ENCODE measurements at places on chromosomes 16 and 17.

DNA sequence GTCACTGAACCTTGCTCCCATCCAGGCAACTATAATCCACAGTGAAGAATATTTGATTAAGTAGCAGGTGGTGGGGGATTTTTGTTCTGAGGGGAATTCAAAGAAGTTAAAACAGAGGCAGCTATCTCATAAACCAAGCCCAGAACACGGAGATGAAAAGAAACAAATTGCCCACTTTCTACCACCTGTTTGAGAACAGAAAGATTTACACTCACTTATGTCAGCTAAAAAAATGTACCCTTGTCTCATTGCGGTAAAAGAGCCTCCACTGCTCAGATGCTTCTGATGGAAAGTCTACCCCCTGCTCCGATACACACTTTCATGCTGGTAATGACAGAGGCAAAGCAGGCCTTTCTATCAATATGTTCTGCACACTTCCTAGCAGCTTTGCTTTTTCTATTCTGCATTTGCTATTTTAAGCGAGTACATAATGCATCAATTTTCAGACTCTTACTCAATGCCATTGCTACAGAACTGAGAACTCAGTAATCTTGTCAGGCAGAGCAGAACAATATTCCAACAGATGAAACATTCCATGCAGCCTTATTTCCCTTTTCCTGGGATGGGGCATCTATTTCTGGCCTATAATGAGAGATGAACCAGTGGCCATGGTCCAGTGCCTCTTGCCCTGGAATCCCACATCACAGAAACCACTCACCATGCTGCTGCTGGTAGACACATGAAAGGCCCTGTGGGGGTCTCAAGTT lies 29.0 kb downstream of the CDK5R1 start:
- no peak for DNase-seq

DNA sequence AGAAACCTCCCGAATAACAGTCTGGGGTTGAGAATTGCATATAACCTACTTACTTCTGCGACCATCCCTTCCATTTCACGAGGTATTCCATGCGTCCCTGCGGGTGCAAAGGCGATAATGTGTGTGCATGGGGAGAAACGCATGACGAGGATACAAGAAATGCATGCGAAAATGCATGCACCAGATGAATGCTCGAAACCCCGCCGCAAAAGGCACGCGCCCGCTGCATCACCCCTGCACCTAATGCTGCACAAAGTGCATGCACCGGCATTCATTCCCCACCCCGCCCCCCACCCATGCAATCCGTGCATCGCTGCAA lies 474 bp downstream of the CBX8 start:
- DNase-seq, result no peak

DNA sequence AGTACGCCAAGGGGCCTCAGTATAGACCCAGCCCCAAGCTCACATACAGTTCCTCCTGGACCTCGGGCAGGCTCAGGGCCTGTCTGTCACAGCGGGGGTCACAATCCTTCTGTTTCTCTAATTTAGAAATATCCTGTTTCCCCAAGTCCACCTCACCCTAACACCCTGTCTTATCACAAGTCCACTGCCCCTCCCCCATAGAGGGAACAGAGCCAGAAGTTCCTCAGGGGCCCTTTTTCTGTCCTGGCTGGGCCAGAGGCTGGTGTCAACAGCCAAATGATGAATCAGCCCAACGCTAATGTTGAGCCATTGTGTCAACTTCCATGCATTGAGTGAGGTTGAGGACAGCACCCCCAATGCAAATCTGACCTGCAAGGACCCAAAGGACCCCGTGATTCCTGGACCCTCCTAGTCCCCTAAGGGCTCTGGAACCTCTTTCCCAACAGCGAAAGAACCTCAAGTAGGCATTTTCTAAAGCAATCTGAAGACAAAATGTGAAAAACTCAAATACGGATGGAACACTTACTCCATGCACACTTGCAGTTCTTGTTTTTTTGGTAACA lies 58.6 kb downstream of the PECAM1 start:
- no peak for DNase-seq

- DNase-seq, result no peak
Measured at GRCh38 chr17:64192589-64192988, 62.6 kb upstream of the ERN1 start.

GRCh38 chr16:69338557-69339288 lies 641 bp downstream of the COG8 start:
- no peak for DNase-seq

DNA sequence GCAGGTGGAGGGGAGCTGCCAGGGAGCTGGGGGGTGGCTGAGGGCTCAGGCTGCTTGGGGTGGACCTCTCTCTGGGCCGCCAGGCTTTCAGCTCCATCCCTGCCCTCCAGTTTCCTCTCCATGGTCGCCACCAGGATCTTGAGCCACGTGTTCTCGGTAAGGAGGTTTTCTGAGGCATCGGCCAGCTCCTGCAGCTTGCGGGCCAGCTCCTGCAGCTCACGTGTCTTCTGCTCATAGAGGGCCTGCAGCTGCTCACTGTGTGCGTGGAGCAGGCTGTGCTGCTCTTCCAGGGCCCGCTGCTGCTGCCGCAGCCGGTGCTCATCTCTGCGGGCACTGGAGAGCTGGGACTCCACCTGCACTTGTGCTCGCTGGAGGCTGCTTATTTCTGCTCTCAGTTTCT lies 11.0 kb downstream of the SNN start:
- no peak for DNase-seq

GRCh38 chr17:57566721-57567120 lies 178.4 kb downstream of the CCDC182 start:
- no peak for DNase-seq

DNA sequence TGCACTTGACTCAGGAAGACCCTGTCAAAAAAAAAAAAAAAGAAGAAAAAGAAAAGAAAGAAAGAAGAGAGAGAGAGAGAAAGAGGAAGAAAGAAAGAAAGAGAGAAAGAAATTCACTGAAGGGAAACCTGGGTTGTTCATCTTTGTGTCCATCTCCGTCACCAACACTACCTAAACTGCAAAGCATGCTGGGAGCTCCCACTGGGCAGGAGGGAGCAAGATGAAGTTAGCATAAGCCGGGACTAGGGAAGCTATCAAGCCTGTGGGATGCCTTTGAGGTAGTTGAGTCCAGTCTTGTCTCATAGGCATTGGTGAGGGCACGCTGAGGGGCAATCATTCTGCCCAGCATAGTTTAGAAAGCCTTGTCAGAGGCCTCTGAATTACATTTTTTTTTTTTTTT lies 7.6 kb upstream of the CBFB start:
- no peak for DNase-seq

GRCh38 chr16:5604770-5605169 lies 507.2 kb upstream of the EEF2KMT start:
- no peak for DNase-seq

DNA sequence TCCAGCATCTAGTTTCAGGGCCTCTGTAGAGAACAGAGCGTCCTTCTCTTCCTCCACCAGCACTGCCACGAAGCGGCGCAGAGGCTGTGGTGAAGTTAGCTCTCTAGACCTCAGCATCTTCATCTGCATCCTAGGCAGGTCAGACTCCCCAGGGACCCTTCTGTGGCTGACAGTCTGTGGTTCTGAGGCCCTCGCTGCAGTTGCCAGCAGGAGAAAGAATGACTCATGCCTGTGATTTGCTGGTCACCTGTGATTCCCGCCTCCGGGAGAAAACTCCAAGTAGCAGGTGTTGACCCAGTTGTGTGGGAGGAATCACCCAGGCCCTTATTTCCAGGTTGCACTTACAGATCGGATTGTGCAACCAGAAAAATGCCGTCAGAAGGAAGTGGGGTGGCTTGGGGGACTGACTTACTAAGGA lies 117.3 kb upstream of the CACNG5 start:
- peak; percentile 7 for DNase-seq

DNA sequence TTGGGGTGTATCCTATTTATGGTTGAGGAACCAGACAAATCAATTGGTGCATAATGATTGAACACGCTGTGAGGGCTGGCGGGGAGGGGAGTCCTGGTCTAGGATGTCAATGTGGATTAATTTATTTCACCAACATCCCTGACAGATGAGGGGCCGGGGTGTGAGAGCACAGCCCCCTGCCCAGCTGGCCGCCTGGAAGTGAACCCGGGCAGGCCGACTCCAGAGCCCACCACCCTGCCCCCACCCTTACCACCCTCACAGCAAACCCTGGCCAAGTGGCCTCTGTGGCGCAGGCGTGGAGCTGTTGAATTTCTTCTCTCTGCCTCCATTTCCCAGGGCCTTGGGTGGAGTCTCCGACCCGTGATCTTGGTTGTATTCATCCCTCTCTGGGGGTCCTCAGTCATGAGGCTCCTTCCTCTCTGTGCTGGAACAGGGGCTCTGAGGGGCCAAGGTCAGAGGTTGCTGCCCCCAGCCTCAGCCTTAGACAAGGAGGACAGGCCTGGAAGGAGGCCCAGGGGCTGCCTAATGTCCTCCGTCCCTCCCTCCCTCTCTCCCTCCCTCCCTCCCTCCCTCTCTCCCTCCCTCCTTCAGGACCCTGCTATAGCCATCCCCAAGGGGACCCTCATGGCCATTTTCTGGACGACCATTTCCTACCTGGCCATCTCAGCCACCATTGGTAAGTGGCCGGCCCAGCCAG lies 12.6 kb downstream of the SLC12A3 start:
- DNase-seq, result no peak

- no peak for DNase-seq
Measured at GRCh38 chr16:66662445-66663194, 33.9 kb downstream of the CMTM4 start.

- DNase-seq, result peak; percentile 71
Measured at GRCh38 chr16:48353565-48354163, 31.5 kb downstream of the SIAH1 start.

- no peak for DNase-seq
Measured at GRCh38 chr16:1950559-1950958, 3.9 kb downstream of the RPL3L start.

DNA sequence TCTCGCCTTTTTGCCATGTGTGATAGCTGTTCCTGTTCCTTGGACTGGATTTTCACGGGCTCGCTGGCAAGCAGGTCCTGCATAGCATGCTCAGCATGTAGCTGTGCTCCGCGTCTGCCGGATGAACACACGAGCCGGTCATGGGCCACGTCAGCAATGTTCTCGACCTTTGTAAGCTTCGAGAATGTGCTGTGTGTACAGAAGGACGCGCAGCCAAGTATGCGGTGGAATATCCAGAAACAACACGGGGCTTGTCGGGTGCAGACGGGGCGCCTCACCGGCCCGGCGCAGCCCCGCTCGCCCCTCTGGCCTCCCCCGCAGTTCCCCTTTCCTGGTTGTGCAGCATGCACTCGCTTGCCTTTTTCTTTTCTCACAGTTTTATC lies 42.2 kb downstream of the RPTOR start:
- no peak for DNase-seq

DNA sequence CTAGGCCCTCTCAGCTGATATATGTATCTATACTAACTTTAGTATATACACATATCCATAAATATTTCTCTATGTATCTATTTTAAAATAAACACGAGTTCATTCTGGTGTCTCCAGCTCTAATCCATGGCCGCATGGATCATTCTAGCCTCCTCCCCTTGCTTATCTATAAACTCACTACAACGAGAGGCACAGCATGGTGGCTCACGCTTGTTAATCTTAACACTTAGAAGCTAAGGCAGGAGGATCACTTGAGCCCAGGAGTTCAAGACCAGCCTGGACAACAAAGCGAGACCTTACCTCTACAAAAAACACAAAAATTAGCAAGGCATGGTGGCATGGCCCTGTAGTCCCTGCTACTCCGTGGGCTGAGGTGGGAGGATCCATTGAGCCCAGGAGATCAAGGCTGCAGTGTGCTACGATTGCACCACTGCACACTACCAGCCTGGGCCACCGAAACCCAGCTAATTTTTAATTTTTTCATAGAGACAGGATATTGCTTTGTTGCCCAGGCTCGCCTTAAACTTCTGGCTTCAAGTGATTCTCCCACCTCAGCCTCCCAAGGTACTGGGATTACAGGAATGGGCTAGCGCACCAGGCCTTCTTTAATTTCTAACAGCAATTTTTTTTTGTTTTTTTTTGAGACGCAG lies 3.9 kb upstream of the ZNF207 start:
- DNase-seq, result no peak

DNA sequence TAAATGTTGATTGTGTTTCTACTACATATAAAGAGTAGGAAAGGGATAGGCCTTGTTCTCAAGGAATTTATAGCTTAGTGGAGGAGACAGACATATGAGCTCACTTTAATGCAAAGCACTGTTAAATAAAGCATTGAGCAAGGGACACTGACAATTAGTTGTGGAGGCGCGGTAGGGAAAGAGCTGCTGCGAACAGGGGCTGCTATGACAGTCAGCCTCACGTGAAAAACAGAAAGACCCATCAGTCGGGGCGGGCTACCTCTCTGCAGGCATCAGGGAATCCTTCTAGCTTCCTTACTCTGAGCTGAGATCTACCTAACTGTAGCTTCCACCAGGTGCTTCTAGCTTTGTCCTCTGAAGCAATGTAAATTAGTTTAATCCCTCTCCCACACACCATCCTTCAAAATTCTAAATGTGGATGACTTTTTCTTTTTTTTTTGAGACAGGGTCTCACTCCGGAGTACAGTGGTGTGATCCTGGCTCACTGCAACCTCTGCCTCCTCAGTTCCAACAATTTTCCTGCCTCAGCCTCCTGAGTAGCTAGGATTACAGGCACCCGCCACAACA lies 129.9 kb upstream of the ZFHX3 start:
- DNase-seq, result no peak

GRCh38 chr16:87461466-87461991 lies 31.3 kb downstream of the ZCCHC14 start:
- peak; percentile 44 for DNase-seq

- no peak for DNase-seq
Measured at GRCh38 chr17:17721140-17721668, 39.9 kb downstream of the RAI1 start.

Measured in activated T-cell treated with anti-CD3 and anti-CD28 coated beads, Interleukin-2, amount 50 U/mL, for 48 hours (primary cell).